ENCODE measurements at places on chromosomes 1 and 21.

- DNase-seq, result no peak
Observed at GRCh38 chr1:228668553-228669241, 66.6 kb upstream of the RHOU start.

DNA sequence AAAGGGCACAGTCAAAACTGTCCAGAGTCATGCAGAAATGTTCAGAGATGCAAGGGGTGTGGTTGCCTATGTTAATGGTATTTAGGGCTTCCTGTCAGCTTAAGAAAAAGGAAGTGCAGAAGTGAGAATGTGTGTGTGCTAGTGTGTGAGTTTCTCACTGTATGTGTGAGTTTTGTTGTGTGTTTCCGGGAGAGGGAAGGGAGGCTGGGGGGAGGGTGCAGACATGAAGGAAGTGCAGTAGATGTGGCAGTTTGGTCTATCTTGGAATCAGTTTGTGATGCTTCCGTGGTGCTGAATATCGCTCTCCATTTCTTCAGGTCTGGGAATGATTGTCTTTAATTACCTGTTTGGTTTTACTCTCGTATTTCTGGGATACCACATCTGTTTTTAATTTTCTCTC lies 16.5 kb upstream of the ATP6V1G3 start:
- peak; percentile 2 for DNase-seq

- DNase-seq, result no peak
Observed at GRCh38 chr1:110430901-110431300, 20.0 kb upstream of the PROK1 start.

GRCh38 chr1:214003233-214003632 lies 15.5 kb downstream of the PROX1 start:
- DNase-seq, result no peak

- no peak for DNase-seq
Observed at GRCh38 chr1:61580417-61580816, 144.5 kb downstream of the TM2D1 start.

GRCh38 chr1:81466961-81467360 lies 333.8 kb upstream of the ADGRL2 start:
- no peak for DNase-seq

- DNase-seq, result no peak
Observed at GRCh38 chr1:9038881-9039760, 12.9 kb upstream of the SLC2A7 start.

DNA sequence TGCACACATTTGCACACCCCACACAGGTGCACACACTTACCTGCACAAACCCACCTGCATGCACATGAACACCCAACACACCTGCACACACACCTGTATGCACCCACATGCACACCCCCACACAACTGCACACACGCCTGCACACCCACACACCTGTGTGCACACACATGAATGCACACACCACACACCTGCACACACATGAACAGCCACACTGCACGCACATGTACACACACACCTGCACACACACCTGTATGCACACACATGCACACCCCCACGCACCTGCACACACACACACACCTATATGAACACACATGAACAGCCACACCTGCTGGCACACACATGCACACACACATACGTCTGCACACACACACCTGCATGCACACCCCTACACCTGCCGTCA lies 17.9 kb upstream of the TTC34 start:
- no peak for DNase-seq

- DNase-seq, result no peak
Observed at GRCh38 chr1:9755441-9755995, 68.2 kb downstream of the CLSTN1 start.

GRCh38 chr1:159201642-159202041 lies 3.0 kb upstream of the ACKR1 start:
- DNase-seq, result no peak

- no peak for DNase-seq
Observed at GRCh38 chr1:176315519-176316220, 108.6 kb upstream of the COP1 start.

GRCh38 chr1:5885471-5886139 lies 106.6 kb downstream of the NPHP4 start:
- DNase-seq, result no peak

DNA sequence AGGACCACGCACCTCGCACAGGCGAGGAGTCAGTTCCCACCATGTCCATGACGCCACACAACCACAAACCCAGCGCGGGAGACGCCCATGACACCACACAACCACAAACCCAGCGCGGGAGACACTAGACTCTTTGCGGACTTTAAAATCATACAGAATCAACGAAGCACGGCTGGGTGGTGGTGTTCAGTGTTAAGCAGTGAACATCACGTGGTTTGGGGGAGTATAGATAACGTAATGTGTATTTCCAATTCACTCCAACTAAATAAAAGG lies 19.2 kb downstream of the PTTG1IP start:
- no peak for DNase-seq

- DNase-seq, result no peak
Observed at GRCh38 chr21:40610345-40610744, 236.6 kb downstream of the DSCAM start.

- DNase-seq, result no peak
Observed at GRCh38 chr1:200330741-200331428, 79.0 kb downstream of the ZNF281 start.

- DNase-seq, result no peak
Observed at GRCh38 chr1:171727778-171728177, 14.1 kb downstream of the VAMP4 start.

All from putamen (tissue), 1 donor.